Ascending aorta (tissue), 2 donors: ENCODE measurements at places on chromosomes 7 and 10.
A peak's percentile ranks its signal among the peaks of the same experiment; 100 is the strongest.

- no peak for DNase-seq
Measured at GRCh38 chr7:107064255-107064654, 19.8 kb downstream of the PRKAR2B start.

- no peak for DNase-seq
Measured at GRCh38 chr7:64876792-64877713, 26.0 kb upstream of the ZNF273 start.

DNA sequence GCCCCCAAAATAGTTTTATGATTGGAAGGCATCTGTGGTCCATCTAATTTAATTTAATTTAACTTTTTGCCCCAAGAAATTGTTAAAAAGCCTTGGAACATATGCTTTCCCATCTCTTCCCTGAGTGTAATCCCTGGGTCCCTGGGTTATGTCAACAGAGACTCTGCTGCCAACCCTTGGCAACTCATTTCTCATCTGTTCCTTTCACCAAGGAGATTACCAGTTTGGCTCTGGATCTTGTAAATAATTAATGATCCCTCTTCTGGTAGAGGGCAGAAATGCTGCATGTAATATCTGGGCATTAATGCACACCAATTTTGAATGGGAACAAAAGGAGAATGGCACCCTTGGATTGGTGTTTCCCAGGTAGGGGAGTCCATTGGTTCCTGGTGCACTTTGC, 514.2 kb downstream of the CCSER2 start:
- no peak for DNase-seq

DNA sequence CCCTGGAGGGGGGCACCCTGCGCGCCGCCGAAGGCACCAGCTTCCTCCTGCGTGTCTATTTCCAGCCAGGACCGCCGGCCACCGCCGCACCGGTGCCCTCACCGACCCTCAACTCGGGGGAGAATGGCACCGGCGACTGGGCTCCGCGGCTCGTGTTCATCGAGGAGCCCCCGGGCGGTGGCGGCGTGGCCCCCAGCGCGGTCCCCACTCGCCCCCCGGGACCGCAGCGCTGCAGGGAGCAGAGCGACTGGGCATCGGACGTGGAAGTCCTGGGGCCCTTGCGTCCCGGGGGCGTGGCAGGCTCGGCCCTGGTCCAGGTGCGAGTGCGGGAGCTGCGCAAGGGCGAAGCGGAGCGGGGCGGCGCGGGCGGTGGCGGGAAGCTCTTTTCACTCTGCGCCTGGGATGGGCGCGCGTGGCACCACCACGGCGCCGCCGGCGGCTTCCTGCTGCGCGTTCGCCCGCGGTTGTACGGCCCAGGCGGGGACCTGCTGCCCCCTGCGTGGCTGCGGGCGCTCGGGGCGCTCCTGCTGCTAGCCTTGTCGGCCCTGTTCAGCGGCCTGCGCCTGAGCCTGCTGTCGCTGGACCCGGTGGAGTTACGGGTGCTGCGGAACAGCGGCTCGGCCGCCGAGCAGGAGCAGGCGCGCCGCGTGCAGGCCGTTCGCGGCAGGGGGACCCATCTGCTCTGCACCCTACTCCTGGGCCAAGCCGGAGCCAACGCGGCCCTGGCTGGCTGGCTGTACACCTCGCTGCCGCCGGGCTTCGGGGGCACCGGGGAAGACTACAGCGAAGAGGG, 594 bp downstream of the CNNM1 start:
- no peak for DNase-seq

DNA sequence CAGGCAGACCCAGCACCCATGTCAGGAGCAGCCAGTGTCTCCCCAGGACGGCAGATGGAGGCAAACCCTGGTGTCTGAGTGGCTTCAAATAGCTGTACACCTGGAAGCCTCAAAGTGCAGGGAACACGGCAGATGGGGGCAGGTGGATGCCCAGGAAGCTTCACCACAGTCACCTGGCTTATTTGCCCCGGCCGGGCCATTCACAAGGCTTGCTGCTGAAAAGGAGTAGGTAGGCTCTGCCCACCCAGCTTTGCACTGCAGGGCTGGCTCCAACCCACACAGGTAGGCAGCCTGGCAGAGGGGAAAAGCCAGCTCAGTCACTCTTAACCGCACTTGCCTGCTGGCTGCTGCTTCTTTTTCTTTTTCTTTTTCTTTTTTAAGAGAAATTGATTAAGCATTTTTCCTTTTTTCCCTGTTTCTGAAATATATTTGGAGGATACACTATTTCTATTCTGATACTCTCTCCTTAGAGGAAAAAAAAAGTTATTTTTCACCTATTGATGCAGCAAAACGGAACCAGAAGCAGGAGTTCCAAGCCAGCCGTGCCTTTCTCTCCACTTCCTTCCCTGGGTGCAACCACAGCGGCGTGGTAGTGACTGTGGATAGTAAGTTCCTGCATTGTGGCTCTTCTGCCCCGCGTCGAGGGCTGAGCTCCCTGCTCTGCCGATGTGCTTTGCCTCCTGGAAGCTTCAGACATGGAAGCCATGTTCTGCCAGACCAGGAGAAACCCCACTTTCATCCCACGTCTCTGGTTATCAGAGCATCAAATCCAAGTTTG, 118.3 kb downstream of the KLF6 start:
- DNase-seq, result no peak

DNA sequence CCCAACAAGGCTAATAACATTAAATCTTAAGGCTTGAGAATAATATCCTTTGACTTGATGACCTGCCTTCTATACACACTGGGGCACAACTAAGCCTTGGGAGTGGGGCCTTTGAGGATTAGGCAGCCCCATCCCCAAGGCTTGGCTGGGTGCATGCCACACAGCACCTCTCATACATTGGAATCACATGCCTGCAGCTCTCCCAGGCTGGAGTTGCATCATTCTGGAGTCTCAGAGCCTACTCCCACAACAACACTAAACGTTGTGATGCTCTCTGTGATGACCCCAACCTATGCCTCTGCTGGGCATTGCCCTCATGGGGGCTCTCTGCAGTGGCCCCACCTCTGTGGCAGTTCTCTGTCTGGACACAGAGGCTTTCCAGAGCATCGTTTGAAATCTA, 31.9 kb upstream of the SGCE start:
- no peak for DNase-seq

DNA sequence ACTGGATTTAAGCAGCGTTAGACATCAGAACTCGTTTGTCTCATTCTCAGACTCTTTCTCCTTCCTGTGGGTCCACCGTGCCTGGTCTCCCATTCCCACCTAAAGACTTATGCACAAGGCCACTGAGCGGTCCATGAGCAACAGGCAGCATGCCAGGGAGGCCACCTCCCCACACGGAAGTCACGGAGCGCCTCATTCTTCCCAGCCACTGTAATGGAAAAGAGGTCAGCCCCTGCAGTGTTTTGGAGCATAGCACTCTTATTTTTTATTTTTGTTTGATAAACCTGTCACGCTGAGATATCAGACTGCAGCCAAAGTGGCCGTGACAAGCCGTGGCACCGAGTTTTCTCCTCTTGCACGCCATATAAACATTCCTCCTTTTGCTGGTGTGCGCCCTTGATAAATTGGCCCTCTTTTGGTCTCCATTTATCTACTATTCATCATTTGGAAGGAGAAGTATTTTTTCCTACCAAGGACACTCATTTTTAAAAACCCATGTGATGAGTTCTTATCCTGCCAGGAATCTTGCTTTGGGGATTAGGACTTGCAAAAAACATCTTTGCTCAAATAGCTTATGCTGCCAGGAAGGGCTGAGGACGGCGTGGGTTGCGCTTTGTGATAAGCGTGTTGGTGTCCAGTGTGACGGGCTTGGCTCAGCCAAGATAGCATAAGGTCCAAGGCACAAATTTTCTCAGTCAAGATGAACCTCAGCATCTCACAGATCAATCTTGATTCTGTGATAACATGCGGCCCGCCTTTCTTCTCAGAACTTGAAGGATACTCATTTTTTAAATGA, 206.0 kb downstream of the CCDC3 start:
- DNase-seq, result no peak

DNA sequence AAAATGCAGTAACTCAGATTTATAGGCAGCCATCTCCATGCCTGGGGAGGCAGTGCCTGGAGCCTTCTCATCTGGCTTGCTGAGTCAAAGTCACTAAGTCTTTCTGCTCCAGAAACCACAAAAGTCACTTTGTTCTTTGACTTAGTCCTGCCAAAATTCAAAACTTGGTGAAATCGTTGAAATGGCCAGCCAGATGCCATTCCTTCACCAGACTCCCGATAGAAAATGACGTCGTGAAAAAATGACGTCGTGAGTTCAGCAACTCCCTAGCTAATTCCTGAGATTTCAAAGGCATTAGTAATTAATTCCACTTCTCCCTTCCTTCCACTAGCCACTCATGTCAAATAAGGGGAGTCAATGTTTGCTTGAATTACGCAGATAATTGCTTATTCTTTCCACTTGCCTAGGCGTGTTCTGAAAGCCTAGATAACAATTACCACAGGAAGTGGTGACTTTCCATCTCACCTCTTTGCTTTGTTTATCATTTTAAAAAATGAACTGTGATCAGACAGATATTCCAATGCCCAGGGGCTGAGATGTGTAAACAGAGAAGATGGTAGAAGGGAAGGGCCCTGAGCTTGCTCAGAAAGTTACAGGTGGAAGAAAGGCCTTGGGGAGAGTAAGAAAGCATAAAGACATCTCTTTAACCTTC, 48.5 kb upstream of the OSBPL3 start:
- no peak for DNase-seq

- no peak for DNase-seq
Measured at GRCh38 chr7:140899883-140900282, 24.8 kb downstream of the BRAF start.

DNA sequence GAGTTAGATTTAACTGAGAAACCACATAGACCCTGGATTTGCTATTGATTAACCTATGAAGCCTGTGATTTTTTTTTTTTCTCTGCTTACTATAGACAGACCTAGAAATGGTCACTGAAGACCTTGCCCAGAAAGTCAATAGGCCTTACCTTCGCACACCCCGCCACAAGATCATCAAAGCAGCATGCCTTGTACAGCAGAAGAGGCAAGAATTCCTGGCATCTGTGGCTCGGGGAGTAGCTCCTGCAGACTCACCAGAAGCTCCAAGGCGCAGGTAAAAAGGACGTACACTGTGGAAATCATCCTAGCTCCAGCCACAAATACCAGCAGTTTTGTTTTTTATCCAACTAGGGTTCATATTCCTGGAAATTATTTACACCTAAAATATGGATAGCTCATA, 56.2 kb upstream of the GATAD1 start:
- DNase-seq, result no peak

DNA sequence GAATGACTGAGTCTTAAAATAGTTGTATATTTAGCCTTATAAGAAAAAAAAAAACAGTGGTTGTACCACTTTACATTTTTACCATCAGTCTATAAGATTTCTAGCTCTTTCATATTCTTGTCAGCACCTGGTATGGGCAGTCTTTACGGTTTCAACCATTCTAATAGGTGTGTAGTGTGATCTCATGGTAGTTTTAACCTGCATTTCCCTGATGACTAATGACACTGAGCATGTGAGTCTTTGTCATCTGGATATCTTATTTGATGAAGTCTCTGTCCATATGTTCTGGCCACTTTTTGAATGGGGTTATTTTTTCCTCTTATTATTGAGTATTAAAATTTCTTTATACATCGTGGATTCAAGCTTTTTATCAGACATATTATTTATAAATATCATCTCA, 365.3 kb upstream of the IGFBP3 start:
- no peak for DNase-seq

GRCh38 chr7:73770002-73770859, at the start of gene CLDN3:
Gene CLDN3, minus strand, starts transcription at chr7:73770270. Its CDS starts 221 bp downstream, at chr7:73770049.
- DNase-seq, result no peak

GRCh38 chr10:123241391-123242141, 87.4 kb downstream of the BUB3 start:
- DNase-seq, result no peak

GRCh38 chr7:18020138-18020715, 7.4 kb downstream of the PRPS1L1 start:
- DNase-seq, result no peak

- DNase-seq, result peak; percentile 64
Measured at GRCh38 chr10:44963772-44964633, 4.4 kb downstream of the RASSF4 start.

DNA sequence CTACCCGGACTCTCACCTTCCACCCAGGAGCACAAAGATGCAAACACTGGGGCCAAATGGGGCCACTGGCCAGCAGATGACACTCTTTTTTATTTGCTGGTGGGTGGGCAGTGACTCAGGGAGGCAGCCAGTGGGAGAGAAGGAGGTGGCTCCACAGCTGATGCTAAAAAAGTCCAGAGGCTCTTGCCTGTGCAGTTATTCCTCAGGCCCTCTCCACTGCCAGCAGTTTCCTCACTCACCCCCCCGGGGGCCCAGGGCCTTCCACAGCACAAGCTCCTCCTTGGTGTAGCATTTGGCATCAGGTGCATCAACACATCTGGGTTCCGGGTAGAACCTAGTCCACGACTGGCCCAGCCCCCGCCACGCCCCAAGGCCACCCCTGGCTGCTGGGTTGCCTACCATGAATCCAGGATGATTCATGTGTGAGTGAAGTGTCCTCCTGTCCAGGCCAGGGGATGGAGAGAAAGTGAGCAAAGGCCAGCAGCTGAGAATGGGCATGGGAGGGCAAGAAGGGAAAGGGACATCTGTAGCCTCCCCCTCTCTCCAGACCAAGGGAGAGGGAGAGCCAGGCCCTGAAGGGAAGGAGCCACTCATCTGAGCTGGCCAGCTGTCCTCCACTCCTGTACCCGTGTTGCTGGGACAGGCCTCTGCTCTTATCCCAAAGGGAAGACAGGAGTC, 1.7 kb upstream of the KCNH2 start:
- no peak for DNase-seq

DNA sequence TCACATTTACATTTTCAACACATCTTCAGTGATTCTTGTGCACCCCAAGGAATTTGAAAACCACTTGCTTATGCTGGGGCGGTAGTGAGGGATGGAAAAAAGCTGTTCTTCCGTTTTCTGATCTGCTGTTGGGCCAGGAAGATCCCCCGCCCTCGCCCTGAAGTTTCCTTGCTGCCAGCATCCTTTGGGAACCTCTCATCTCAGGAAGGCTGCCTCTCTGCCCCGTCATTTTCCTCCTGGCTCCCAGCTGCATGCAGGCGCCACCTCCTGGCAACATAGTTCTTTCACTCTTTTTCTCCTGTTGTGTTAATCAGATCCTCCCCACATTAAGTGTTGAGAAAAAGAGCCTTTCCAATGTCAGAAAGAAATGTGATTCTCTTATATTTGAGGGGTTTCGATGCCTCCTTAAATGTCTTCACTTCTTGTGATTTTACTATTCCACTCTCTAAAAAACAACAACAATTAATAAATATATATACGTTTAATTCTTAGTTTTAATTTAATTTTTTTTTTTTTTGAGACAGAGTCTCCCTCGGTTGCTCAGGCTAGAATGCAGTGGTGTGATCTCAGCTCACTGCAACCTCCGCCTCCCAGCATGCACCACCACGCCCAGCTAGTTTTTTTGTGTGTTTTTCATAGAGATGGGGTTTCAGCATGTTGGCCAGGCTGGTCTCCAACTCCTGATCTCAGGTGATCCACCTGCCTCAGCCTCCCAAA, 122.9 kb downstream of the RALA start:
- DNase-seq, result peak; percentile 86

GRCh38 chr7:5532536-5533335, 109.1 kb upstream of the TNRC18 start:
- peak; percentile 81 for DNase-seq

DNA sequence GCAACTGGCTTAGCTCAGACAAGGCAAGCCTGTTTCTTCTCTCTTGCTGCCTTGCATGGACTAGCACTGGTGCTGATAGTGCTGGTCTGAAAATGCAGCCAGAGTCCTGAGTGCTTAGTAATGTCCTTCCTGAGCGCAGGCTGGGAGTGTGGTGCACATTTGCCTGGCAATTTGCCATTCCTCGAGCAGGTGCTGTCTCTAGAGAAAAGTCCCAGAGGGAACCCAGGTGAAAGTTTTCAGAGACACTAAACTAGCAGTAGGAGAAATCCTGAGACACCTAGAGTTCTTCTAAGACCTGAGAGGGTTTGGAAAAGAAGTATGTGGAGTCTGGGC, 1.9 kb downstream of the SFTPD start:
- no peak for DNase-seq
